ENCODE measurements at places on chromosomes 5 and 9.

GRCh38 chr9:102253099-102253498 lies 514.7 kb upstream of the GRIN3A start:
- DNase-seq, result no peak

DNA sequence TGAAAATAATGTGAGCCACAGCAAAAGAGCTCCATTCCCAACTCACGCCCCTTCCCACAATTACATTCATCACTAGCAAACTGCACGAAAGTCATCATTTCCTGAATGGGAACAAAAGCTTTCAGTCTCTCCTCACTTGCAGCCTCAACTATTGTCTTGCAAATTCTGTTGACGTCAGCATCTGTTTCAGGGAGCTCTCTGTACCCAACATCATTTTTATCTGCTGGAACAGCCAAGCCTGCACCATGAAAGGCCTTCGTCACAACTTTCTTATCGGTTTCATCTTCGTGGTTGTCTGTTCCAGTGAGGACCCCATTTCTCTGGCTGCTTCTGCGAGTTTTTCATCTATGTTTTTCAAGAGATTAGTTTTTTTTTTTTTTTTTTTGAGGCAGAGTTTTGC lies 14.3 kb upstream of the RNF130 start:
- no peak for DNase-seq

DNA sequence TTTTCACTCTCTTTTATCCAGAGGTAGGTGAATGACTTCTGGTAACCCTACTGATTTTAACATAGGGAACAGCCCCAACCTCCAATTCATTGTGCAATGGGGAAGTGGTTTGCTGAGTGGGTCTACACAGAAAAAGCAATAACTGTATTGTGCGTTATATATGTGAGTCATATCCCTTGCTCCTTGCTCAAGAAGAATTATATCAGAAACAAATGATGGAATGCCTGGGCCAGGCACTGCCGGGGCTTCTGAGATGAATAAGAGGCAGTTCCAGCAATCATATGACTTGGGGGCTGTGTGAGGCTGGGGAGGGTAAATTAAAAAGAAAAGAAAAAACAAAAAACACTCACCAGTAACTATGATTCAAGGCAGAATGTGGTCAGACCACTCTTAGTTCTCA lies 79.2 kb upstream of the ABCA1 start:
- no peak for DNase-seq

GRCh38 chr5:90418214-90418613 lies 8.7 kb upstream of the CETN3 start:
- DNase-seq, result no peak

DNA sequence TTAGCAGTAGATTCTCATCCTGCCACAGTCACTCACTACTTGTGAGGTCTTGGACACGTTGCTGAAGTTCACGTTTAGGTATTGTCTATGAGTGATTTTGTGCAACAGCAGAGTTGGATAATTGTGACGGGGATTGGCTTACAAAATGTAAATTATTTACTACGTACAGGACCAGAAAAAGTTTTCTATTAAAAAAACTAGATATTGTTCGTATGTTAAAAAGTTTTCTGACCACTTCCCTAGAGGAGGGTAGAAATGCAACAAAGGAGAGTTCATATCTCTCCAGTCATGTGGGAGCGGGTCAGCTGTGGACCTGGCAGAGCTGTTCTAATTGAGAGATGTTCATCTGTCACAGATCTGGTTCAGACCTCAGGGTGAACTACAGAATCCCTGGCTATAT lies 976.1 kb upstream of the NUDT12 start:
- no peak for DNase-seq

- DNase-seq, result no peak
These were observed 80.6 kb downstream of the WNK2 start for GRCh38 chr9:93264338-93265125.

DNA sequence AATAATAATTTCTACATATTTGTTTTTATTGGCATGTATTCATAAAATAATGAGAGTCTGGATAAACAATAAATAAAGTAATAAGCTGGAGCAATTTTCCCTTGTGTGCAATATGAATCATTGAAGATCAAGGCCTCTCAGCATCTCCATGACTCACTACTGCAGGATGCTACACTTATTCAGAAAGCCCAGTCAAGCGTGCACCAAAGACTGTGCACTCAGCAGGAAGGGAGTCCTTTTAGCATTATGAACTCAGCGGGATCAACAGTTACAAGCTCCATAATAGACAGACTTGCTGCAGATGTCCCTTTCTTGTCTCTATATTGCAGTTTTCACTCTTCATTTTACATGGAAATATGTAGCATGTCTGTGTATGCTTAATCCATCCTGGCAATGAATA lies 485.3 kb downstream of the CDH9 start:
- no peak for DNase-seq

All from stimulated activated CD4-positive, alpha-beta T cell treated with anti-CD3 and anti-CD28 coated beads, Interleukin-1b, Interleukin-23, amount 100 ng/mL, for 24 hours (primary cell).